ENCODE measurements at places on chromosomes 5 and 9.

DNA sequence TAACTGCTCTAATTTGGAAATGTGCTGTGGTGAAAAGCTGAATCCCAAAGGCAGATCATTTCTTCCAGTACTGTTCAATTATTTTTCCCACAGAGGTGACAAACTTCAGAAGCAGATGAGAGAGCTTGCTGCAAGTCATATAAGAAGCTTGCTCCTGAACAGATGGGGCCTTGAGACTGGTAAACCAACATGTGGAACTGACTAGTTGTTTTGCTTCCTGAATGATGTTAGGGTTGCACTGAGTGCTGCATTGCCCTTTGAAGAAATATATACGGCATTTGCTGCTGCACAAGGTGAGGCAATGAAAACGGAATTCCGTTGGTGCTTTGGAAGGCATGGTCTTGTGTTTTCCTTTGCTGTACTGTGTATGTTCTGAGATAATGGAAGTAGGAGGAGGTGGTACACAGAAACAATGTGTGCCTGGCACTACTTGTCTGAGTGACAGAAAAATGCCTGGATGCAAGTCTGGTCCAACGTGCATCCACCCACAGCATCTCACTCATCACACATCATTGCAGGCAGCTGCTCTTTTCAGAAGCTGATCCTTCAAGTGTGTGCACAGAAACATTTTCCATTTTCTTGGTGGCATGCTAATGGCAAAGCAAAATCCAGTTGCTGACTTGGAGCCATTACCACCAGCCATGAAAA lies 76.9 kb downstream of the ANKH start:
- no peak for DNase-seq

DNA sequence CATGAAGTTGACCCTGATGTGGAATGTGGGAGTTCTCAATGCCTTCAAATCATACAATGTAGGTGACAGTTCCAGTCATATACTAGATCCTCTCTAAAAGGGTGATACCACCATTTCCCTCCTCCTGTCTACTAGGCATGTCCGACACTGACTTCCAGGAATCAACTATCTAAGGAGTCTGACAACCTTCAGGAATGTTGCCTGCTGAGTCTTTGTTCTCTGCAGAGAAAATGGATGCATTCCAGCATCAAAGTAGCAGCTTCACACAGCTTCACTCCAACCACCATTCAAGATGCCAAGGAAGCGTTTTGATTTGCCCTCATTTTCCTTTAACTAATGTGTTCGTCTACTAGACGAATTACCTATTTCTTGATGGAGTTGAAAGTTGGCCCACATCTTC lies 530.2 kb downstream of the EBF1 start:
- no peak for DNase-seq

DNA sequence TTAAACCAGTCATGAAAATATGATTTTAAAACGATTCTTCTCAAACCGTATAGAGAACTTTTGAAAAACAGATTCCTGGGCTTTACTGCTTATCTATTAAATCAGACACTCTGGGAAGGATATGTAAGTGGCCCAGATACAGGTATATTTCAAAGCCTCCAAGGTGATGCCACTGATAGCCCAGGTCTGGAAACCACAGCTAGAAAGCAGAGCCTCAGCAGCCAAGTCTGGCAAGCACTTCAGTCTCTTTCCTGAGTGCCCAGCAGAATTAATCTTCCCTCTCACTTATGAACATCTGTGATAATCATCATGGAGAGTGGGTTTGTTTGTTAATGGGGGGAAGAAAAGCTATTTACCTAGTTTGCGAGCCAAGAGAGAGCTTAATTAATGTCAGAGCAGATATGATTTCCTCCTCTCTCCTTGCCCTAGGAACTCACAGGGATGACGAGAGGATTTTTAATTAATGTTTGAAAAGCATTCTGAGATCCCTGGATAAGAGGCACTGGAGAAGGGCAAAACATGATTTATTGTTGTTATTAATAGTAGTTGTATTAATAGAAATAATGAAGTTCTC lies 368.4 kb downstream of the TLE1 start:
- DNase-seq, result no peak

GRCh38 chr9:136381311-136381710 lies 7.8 kb upstream of the CARD9 start:
- no peak for DNase-seq

GRCh38 chr5:10856071-10856470 lies 95.0 kb upstream of the DAP start:
- DNase-seq, result no peak

Measured in activated T-cell treated with anti-CD3 and anti-CD28 coated beads, Interleukin-2, amount 50 U/mL, for 4 hours (primary cell).